ENCODE measurements at places on chromosomes 1 and 21.

DNA sequence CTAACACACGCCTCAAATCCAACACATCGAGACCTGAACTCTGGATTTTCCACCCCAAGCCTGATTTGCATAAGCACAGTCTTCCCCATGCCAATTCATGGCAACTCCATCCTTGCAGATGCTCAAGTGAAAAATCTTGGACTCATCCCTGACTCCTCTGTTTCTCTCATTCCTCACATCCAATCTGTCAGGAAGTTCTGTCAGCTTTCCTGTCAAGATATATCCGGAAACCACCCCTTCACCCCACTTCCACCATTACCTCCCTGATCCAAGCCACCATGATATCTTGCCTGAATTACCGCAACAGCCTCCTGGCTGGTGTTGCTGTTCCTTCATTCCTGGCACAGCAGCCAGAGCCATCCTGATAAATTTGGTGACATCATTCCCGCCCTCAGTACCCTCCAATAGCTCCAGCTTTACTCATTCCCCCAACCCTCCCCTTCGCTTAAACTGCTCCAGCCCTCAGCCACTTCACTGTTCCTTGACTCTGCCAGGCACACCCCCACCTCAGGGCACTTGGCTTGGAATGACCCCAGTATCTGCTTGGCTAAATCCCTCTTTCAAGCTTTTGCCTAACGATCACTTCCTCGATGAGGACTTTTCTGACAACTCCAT lies 17.4 kb downstream of the TCEA3 start:
- no peak for DNase-seq

DNA sequence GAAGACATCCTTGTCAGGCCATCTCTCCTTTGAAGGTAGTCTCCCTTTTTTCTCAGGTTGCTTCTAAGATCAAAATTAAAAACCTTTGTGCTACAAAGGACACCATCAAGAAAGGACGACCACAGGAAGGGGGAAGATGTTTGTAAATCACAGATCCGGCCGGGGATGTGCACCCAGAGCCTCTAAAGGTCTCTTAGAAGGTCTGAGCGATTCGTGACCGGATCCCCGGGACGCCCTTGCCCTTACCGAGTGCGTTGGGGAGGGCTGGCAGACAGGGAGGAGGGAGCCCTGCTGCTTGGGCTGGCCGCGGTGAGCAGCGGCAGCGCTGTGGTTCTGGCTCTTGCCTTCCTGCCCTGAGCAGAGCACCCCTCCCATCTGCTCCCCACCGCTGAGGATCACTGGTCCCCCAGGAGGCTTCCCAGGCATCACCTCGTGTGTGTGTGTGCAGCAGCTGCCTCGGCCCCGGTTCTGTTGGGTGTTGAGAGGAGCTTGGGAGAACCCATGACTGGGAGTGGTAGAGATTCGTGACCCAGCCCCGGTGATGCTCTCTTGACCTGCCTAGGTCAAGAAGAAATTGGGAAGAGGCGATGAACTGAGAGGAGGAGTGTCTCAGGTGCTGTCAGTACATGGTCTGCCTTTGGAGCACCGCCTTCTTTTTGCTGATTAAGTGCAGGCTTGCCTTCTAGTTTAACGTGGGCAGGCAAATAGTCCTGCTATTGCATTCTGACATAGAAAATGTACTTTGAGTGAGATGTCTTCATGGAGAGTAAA lies 34.5 kb downstream of the AGPAT3 start:
- no peak for DNase-seq

- no peak for DNase-seq
Measured at GRCh38 chr1:63603810-63604209, 10.6 kb downstream of the PGM1 start.

- DNase-seq, result peak; percentile 6
Measured at GRCh38 chr1:72284348-72285073, 2.2 kb upstream of the NEGR1 start.

- no peak for DNase-seq
Measured at GRCh38 chr1:27689423-27690173, 17.6 kb upstream of the IFI6 start.

DNA sequence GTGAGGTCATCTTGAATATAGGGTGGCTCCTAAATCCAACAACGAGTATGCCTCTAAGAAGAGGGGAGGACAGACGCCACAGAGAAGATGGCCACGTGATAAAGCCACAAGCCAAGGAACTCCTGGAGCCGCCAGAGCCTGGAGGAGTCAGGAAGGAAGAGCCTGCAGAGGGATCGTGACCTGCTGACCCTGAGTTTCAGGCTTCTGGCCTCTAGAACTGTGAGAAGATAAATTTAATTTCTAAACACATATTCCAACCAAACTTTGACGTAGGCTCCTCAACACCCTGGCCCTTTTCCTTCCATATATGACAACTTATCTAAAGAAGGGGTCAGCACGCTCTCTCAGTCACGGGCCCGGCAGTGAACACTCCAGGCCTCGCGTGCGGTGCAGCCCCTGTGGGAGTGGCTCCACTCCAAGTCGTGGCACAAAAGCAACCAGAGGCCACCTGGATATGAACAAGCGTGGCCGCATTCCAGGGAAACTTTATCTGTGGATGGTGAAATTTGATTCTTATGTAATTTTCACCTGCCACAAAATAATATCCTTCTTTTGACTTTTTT lies 138.6 kb upstream of the AJAP1 start:
- DNase-seq, result no peak

- no peak for DNase-seq
Measured at GRCh38 chr21:38903690-38904139, 98.0 kb downstream of the ETS2 start.

- no peak for DNase-seq
Measured at GRCh38 chr21:33849834-33850233, 65.8 kb downstream of the ATP5PO start.

GRCh38 chr1:59568158-59568935 lies 246.4 kb upstream of the HOOK1 start:
- DNase-seq, result no peak

All from CD4-positive, alpha-beta T cell treated with Interleukin-17A for 4 hours (primary cell).